ENCODE measurements at places on chromosomes 12 and 14. TPM values are rescaled to one million over a fixed set of nuclear protein-coding genes. Genes with fewer than 3 reads are reported as not detected.

Gene C12orf60
- total RNA-seq = 1.3 TPM

Gene ABCD4
- total RNA-seq = 35.8 TPM

Gene PYGL
- total RNA-seq = 71.9 TPM

Gene TMPRSS12
- total RNA-seq = not detected

Gene ATF7
- 9.7 TPM for total RNA-seq

Gene ANKRD52
- 12.2 TPM for total RNA-seq

Gene COL2A1
- total RNA-seq = not detected

Gene TAS2R14
- 1.5 TPM for total RNA-seq

Gene SCNN1A
- 0.43 TPM for total RNA-seq

Gene RDH12
- total RNA-seq = not detected

Gene PTPN6
- 3.3 TPM for total RNA-seq

Gene IL25
- total RNA-seq = not detected

Gene KRT74
- total RNA-seq = not detected

Gene SERPINA6
- total RNA-seq = not detected

Gene RNF212B
- total RNA-seq = not detected

Gene SYCP3
- total RNA-seq = 0.17 TPM

Gene MORN3
- 0.17 TPM for total RNA-seq

Gene CCDC198
- total RNA-seq = not detected

Gene MYF5
- total RNA-seq = not detected

Gene SOCS4
- total RNA-seq = 17.0 TPM

Gene RASSF3
- 17.2 TPM for total RNA-seq

Gene TAS2R42
- total RNA-seq = not detected

Gene SLC6A15
- total RNA-seq = 1.0 TPM

Measured in dermis lymphatic vessel endothelial cell (primary cell).